G401 (cell line): ENCODE measurements at places on chromosomes 1 and 21. TPM values are rescaled to one million over a fixed set of nuclear protein-coding genes. Genes with fewer than 3 reads are reported as not detected.
A peak's percentile ranks its signal among the peaks of the same experiment; 100 is the strongest.

Gene RNU1-4
- total RNA-seq = not detected in 2 replicates

Gene CD101
- 0.55 and 1.2 TPM in 2 replicates for total RNA-seq

Gene GCSAML
- total RNA-seq = not detected in 2 replicates

Gene EXTL2
- 20.4 and 36.9 TPM in 2 replicates for total RNA-seq

Gene GJC2
- 0.74 and 1.2 TPM in 2 replicates for total RNA-seq

- no peak for DNase-seq
Observed at GRCh38 chr1:101064697-101065096, 39.1 kb upstream of the DPH5 start.

DNA sequence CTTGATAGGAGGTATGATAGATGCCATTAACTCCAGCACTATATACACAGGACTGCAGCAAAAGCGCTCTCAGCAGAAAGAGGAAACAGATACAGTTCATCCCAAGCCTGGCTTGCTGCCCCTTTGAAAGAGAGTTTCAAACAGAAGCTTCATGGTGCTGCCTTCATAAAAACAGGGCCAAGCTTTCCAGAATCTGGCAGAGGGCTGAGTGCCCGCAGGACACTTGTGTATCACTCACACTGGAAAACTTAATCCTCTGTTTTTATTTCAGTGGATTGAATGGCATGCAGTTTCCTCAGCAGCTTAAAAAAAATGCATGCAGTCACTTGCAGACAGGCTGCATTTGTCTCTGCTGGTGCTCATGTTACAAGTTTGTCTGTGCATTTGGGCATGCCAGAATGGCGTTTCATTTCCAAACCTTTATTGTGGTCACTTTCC, 40.4 kb downstream of the KCNJ15 start:
- peak; percentile 8 for DNase-seq

- DNase-seq = no peak
Observed at GRCh38 chr1:150180474-150180873, 30.8 kb downstream of the PLEKHO1 start.

DNA sequence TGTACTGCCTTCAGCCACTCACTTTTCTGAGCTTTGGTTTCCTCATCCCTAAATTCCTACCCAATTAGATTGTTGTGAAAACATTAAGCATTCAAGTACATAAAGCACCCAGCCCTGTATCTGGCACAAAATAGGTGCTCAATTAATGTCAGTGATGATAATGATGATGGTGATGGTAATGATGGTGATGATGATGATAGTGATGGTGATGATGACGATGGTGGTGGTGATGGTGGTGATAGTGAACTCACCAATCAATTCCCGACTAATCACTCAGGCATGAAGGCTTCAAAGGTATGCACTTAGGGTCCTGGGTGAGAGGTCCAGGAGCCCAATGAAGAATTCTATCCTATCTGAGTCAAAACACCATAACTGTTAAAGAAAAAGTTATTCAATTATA, 383.5 kb downstream of the MATN1 start:
- DNase-seq = no peak

- DNase-seq = no peak
Observed at GRCh38 chr1:82848043-82848442, 1047.3 kb downstream of the ADGRL2 start.

GRCh38 chr1:1799716-1800115, 21.4 kb upstream of the NADK start:
- no peak for DNase-seq

GRCh38 chr21:17451364-17451891, 61.4 kb upstream of the CXADR start:
- no peak for DNase-seq

DNA sequence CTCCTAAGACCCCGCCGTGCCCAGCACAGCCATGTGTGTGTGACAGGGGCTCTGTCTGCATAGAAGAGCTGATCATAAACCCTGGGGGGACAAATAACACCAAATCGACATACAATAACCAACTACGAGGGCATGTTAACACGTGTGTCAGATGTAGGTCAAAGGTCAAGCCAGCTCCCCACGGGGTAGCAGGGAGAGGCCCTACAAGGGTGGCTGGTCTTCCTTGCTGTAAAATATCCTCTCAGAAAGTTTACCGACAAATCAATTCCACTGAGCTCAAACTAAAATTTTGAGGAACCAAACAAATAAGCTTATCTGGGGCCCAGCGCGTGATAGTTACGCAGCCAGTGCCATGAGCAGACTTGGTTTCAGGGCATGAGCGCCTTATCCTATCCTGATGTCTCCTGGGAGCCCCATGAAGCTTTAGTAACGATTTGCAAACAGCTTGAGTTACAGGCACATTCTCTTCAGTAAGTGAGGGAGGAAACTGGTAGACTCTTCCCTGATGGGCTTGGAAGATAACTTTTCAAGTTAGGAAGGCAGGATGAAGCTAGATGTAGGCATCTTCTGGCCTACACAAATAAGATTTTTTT, 2.7 kb upstream of the TMPRSS3 start:
- DNase-seq = no peak
